Hematopoietic multipotent progenitor cell treated with erythropoietin and hydrocortisone succinate and interleukin-3 and kit ligand, for 6 days (in vitro differentiated cells): ENCODE measurements at places on chromosomes 3 and 15.

DNA sequence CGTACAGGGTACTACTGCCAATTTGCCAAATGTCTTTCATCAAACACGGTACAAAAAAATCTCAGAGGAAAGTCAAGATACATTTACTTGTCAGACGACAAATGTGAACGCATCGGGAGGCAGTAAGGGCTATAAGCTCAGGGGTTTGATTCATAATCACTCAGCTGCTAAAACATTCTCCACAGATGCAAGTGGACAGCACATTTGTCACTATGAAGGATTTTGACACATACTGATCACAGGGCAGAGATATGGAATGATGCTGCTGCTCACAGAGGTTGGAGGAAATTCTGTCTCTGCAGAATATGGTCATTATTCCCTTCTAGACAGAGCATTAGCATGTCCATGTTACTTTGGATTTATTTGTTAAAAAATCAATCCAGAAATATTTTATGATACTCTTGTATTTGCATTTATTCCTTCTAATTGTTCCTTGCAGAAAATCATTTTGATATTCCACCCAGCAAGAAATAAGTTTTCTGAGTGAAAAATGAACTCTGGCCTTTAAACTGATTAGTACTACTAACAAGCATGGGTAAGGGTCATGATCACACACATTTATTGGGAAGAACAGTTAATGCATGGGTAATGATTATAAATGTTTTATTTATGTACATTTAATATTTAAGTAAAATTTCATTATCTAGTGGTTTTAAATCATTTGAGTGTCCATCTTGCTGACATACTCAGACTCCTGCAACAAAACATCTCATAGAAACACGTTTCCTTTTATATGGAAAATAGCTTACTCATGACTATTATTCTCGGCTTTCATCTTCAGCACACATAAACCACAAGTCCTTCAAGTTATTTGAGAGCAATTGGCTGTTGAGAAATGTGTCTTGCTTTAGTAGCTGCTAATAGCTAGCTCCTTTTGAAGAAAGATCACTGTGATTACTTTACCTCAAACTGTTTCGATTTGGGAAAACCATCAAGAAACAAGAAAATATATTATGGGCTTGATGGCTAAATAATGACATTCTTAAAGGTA lies 559.3 kb downstream of the MECOM start:
- DNase-seq = peak; percentile 44

DNA sequence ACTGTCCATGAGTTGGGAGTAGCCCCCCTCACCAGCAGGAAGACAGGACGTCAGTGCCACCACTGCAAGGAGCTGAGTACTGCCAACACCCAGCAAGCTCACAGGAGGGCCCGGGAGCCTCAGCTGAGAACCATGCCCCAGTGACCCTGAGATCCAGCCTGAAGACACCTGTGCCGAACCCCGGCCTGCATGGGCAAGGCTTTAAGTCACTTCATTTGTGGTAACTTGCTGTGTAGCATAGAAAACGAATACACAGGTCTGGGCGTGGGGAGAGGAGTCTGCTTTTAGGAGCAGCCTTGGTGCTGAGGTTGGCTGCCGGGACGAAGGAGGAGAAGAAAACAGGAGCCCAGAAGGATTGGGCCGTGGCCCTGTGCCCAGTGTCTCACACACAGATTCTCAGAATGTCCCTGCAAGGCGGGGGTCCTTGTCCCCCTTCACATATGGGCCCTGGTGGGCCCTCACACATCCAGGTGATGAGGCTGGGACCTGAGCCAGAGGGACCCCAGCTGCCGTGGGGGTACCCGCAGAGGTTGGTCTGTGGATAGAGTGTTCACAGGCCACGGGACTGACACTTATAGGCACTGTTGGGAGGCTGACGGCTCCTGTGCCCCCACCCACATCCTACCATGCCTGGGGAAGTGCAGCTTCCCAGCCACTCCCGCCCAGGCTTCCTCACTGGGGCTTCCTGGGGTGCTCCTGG lies 85.3 kb downstream of the PLXNA1 start:
- no peak for DNase-seq

- DNase-seq = peak; percentile 31
Observed at GRCh38 chr3:129101370-129102138, 20.1 kb downstream of the RAB43 start.

DNA sequence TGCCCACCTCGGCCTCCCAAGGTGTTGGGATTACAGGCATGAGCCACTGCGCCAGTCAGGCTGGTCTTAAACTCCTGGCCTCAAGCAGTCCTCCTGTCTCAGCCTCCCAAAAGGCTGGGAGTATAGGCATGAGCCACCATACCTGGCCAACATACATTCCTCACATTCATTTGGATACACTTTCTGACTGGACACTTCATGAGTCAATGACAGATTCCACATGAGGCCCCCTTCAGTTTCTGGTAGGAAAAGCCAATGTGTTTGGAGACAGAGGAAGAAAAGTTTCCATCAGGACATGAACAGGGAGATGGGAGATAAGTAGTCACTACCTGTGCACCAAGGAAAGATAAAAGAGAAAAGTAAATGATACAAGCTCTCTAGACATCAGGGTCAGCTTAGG lies 49.4 kb upstream of the GSK3B start:
- no peak for DNase-seq

DNA sequence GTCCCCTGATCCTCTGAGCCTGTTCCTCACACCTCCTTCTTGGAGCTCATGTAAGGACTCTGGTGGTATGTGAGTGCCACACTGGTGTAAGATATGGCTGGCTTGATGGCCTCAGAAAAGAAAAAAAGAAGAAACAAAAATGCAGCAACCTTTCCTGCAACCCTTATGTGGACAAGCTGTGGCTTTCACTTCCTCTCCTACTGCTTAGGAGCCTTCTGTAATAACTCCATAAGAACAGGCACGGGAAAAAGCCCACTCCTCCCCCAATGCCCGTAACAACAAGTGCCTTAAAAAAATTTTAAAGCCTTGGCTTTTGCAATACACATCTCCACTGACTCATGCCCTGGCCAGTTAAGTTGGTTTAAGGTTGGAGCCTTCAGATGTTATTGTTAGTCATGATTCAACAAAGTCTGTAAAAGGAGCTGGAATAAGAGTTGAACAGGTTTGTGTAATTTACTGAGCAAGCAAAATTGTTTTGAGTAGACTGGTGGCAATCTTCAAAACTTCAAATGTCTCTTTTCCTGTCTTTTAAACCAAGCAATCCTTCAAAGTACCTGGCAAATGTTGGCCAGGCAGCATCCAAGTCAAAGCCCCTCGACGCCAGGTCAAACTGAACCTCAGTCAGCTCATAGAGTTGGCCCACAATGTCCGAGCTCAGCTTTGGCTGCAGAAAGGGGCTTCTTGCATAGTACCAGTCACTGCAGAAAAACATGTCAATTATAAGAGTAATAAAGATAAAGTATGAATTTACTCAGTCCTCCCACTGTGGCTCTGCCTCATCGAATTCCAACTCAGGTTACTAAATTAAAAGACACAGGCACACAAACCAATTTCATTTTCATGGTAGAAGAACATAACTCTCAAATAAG lies 22.9 kb downstream of the FYCO1 start:
- peak; percentile 54 for DNase-seq

- peak; percentile 4 for DNase-seq
Observed at GRCh38 chr3:24829629-24830229, 335.1 kb upstream of the THRB start.

- no peak for DNase-seq
Observed at GRCh38 chr3:10249833-10250232, 1.6 kb downstream of the TATDN2 start.

GRCh38 chr3:1664266-1664665 lies 434.4 kb upstream of the CNTN4 start:
- DNase-seq = no peak

DNA sequence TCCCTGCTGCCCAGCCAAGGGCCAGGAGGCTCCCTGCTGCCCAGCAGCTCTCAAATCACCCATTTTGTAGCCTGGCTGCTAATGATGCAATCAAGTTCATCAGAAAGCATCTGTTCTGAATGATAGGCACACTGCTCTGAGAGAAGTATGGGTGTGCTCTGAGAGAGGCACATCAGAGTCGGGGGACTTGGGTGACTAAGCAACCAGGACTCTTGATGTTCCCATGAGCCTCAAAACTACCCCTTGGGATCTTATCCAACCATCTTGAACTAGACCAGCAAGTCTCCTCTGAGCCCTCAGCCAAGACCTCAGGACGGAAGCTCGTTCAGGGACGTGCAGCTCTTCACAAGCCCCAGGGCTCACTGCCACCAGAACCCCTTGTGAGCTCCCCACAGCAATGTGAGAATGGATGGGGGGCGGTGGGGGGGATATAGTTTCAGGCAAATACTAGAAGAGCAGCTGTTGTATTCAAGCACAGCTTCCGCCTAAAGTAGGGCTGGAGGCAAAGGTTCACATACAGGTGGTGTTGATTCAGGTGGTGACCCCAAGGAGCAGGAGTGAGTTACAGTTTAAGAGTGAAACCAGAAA lies 52.2 kb upstream of the HES1 start:
- peak; percentile 36 for DNase-seq

GRCh38 chr3:194731506-194732073 lies 45.9 kb downstream of the FAM43A start:
- DNase-seq = no peak

DNA sequence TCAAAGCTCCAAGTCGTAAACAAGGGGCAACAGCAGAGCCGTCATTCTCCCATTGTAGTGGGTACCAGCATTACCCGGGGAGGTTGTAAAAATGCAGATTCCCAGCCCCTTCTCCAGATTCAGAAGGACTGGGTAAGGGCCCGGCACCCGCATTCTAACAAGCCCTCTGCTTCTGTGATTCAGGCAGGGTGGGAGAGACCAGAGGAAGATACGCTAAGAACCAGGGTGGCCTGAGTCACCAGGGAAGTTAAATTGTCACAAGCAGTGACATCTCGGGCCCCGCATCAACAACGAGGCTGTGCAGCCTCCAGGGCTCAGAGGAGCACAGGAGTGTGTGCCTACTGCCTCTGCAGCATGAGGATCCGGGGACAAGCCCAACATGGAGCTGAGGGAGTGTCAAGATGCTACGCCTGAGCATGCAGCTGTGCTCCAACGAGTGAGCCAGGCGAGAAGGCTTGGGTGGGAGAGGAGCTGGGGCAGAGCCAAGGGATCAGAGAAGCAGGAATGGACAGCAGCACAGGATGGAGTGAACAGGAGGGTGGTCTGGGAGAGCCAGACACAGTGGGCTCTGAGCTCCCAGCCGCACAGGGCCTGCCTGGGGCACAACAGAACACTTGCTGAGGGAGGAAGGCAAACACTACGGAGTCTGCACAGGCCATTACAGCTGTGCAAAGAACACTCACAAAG lies 68.5 kb downstream of the CPN2 start:
- no peak for DNase-seq

DNA sequence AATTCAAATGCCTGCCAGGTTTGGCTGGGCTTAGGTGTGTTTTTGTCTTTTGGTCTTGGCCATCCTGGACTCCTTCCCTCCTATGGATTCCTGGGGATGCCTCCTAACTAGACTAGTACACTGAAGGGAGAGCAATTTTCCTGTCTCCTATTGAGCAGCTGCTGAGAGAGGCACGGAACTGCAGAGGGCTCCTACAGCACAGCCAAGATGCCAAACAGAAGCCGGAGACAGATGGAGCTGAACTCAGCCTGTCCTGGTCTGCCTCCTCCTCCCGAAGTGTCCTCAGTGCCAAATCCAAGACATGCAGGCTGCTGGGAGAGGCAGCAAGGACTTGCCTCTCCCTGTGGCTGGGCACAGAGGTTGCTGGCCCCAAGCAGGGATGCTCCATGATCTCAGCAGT lies 256.6 kb upstream of the PROK2 start:
- no peak for DNase-seq

DNA sequence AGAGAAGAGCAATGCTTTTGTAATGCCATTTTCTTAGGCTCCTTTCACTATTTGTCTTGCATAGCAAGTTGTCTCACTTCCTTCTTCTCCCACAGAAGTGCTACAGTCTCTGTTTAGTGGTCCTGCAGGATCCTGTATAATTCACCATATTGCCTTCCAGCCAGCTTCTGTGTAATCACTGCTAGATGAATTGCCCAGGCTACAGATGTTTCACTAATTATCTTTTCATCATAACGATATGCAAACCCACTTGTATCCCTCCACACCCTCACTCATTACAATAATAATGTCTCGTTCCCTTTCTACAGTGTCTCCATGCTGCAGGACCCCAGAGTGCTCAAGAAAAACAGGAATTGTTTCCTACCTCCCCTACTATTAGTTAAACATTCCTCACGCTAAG lies 402.9 kb downstream of the TBL1XR1 start:
- DNase-seq = no peak

GRCh38 chr3:73391984-73392383 lies 232.8 kb downstream of the PDZRN3 start:
- no peak for DNase-seq

DNA sequence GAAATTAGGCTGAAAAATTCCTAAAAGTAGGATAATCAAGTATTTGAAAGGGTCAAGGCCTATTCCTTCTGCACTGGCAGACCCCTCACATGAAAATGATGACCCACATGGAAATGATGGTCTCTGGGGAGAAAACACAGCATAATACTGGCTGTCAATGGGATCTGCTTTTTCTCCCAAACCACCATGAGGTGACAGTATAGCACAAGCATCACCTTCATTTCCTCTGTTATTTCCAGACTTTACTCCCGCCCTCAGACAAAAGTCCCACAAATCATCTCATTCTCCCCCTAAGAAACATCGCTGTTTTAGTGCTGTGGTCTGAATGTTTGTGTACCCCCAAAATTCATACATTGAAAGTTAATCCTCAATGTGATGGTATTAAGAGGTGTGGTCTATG lies 161.0 kb downstream of the RSL24D1 start:
- DNase-seq = no peak

DNA sequence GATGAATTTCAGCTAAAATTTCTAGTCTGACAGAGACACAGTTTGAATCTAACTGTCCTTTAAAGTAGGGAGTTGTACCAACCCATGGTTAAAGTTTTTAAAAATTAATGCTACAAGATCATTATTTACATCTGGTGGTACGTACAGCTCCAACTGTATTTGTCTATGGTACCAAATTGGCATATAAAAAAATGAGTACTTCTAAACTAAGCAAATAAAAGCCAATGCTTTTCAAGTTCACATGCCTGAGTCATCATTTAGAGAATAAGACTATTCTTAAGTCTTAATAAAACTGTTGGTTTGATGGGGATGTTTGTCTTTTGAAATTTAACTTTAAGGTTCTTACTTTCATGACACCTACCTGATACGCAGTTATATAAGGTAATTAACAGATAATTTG lies 21.0 kb upstream of the IFT57 start:
- no peak for DNase-seq

- peak; percentile 50 for DNase-seq
Observed at GRCh38 chr15:63246691-63247469, 30.5 kb upstream of the APH1B start.

DNA sequence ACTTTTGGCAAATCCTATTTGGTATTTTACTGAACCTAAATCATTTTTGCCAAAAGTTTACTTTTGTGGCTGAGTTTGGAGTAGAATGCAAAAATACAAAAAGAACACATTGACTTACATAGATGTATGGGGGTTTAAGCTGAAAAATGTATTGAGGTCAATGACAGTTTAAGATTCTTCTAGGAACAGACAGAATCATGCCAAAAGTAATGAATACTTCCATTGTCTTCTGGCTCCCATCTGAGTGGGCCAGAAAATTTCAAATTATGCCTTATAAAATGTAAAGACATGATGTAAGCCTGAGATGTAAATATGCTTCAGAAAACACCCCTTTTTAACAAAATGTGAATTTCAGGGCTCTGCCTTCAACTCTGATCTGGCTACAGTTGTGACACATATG lies 375.1 kb upstream of the DPH6 start:
- DNase-seq = no peak

GRCh38 chr3:116863822-116864589 lies 154.4 kb downstream of the TUSC7 start:
- DNase-seq = peak; percentile 8
